ENCODE measurements at places on chromosomes 1 and 21. TPM values are rescaled to one million over a fixed set of nuclear protein-coding genes. Genes with fewer than 3 reads are reported as not detected.

CALML6 gene
- total RNA-seq: 0.59 TPM

KRTAP21-2 gene
- total RNA-seq: not detected

TMEM82 gene
- total RNA-seq: not detected

GREM2 gene
- total RNA-seq: 0.59 TPM

KLF17 gene
- 0.05 TPM for total RNA-seq

PAPPA2 gene
- 15.4 TPM for total RNA-seq

SH3BGRL3 gene
- total RNA-seq: 55.5 TPM

LYPLA2 gene
- total RNA-seq: 46.5 TPM

PRDM16 gene
- total RNA-seq: 1.5 TPM

SLC25A34 gene
- 0.69 TPM for total RNA-seq

OR2M3 gene
- total RNA-seq: not detected

KRTAP13-2 gene
- not detected for total RNA-seq

LEFTY2 gene
- total RNA-seq: not detected

WNT2B gene
- 3.0 TPM for total RNA-seq

CFHR5 gene
- total RNA-seq: not detected

HEYL gene
- total RNA-seq: not detected

C1orf94 gene
- total RNA-seq: not detected

OBSCN gene
- total RNA-seq: 16.6 TPM

PIGR gene
- not detected for total RNA-seq

ST6GALNAC5 gene
- 140 TPM for total RNA-seq

FAM167B gene
- total RNA-seq: not detected

TPR gene
- 96.5 TPM for total RNA-seq

DYNLT4 gene
- not detected for total RNA-seq

UBXN10 gene
- not detected for total RNA-seq

LCE2A gene
- total RNA-seq: not detected

ITLN1 gene
- total RNA-seq: not detected

NDUFV3 gene
- total RNA-seq: 50.6 TPM

DNALI1 gene
- 0.89 TPM for total RNA-seq

UMODL1 gene
- total RNA-seq: not detected

DMRTA2 gene
- 0.05 TPM for total RNA-seq

LCA5L gene
- 3.0 TPM for total RNA-seq

PTPN7 gene
- not detected for total RNA-seq

UBE2G2 gene
- total RNA-seq: 64.4 TPM

TCP10L gene
- 0.46 TPM for total RNA-seq

UBASH3A gene
- not detected for total RNA-seq

MAP1LC3C gene
- total RNA-seq: under 0.01 TPM

CLIC6 gene
- not detected for total RNA-seq

FYB2 gene
- not detected for total RNA-seq

RNU1-2 gene
- total RNA-seq: under 0.01 TPM

EXOSC10 gene
- 40.3 TPM for total RNA-seq

SMPDL3B gene
- total RNA-seq: not detected

TAF12 gene
- total RNA-seq: 33.6 TPM

PRPF38B gene
- total RNA-seq: 11.9 TPM

IVL gene
- total RNA-seq: 1.1 TPM

FMO1 gene
- not detected for total RNA-seq

PRMT6 gene
- total RNA-seq: 11.9 TPM

SLC22A15 gene
- total RNA-seq: 4.5 TPM

DYNLT5 gene
- 0.30 TPM for total RNA-seq

C8A gene
- total RNA-seq: under 0.01 TPM
